Stimulated activated CD4-positive, alpha-beta T cell treated with anti-CD3 and anti-CD28 coated beads, TNF-alpha, amount 100 ng/mL, for 48 hours (primary cell): ENCODE measurements at places on chromosomes 11 and 22.
A peak's percentile ranks its signal among the peaks of the same experiment; 100 is the strongest.

- DNase-seq = no peak
Measured at GRCh38 chr11:63933459-63933858, 5.3 kb upstream of the NAA40 start.

GRCh38 chr11:86160541-86161149 is 83.9 kb upstream of the EED start:
- DNase-seq = no peak

DNA sequence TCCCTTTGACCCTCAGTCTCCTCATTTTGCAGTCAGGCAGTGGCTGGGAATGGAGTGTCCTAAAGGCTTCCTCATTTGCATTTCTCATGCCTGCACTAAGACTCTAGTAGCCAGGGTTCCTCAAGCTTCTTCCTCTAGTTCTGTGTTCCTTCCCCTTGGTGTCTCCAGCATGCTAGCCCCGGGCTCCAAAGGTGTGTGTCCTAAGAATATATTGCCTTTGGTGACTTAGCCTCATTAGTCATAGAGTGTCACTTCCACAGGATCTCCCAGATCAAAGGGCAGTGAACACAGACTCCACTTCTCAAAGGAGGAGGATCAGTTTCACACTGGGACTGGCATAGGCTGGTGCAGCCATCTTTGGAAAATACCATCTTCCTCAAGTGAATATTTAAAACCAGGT is 21.4 kb upstream of the ACER3 start:
- no peak for DNase-seq

- no peak for DNase-seq
Measured at GRCh38 chr11:124207102-124207792, 24.1 kb downstream of the OR10D3 start.

- DNase-seq = no peak
Measured at GRCh38 chr11:5604896-5605295, 8.5 kb downstream of the TRIM6 start.

DNA sequence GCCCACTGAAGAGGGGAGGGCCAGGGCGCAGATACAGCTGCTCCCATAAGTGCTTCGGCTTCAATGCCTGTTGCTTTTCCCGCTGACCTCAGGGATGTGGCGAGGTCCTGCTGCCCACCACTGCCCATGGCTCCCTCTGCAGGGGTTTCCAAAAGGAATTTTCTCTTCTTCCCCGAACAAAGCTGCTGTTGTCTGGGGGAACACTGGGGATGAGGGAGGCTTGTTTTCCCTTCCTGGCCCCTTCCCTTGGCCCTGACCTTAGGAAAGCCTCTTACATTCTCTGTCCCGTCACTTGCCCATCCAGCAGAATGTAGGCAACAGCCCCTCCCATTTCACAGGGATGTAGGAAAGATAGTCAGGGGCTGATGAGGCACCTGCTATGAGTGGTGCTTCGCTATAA is 34.8 kb downstream of the CD82 start:
- DNase-seq = no peak

GRCh38 chr11:115344846-115345245 is 159.4 kb downstream of the CADM1 start:
- no peak for DNase-seq

DNA sequence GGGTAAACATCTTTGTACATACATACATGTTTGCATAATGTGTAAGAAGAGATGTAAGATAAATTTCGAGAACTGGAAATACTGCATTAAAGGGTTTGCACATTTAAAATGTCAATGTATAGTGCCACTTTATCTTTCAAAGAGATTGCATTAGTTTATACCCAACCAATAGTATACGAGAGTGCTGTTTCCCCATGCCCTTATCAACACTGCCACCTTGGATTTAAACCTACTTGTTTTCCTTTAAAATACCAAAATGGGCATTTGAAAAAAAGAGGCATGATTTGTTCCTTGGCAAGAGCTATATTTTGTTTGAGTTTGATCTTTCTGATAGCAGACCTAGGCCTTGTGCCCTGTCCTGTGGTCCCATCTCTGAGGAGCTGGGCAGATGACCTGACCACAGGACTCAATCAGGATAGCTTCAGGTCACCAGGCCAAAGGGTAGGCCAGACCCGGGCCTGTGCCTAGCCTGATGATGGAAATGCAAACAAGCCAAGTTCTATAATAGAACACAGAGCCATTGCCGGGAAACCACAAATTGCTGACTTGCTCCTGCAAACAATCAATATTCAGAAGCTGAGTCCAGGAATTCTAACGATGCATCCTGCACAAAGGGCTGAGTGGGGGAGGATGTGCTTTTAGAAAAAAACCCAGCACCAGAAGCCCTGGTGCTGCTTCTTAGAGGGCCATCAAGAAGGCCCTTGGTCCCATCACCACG is 16.9 kb upstream of the ALG8 start:
- DNase-seq = no peak

DNA sequence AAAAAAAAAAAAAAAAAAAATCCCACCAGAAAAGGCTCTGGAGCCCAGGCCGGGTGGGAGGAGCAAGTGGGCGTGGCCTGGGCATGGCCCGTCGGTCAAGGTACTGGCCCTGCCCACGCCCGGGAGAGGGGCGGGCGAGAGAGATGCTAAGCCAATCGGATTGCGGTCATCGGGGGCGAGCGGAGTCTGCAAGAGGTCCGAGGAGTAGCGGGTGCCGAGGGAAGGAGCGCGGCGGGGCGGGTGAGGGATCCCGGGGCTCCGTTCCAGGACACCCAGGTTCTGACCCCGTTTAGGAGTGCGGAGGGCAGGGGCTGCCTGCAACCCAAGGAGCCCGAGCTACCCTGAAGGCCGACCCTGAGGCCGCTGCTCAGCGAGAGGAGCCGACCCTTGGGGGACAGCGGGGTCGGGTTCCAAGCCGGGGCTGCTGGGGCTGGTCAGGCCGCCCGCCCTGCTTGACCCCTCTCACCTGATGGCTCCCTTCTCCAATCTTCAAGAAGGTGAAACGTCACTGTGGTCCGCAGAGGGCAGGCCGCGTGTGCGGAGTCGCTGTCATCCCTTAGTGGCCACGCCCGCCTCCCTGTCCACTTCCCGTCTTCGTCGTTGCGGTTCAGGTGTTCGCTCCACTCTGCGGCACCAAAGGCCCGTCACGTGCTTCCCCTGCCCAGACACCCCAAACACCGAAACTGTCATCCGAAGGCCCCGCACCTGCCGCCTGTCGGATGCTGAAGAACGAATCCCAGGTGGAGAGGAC is 11.1 kb upstream of the TAB1 start:
- peak; percentile 74 for DNase-seq
